Osteoblast (primary cell): ENCODE measurements at places on chromosomes 7 and 10.

GRCh38 chr10:14009371-14010100, 321.2 kb downstream of the FRMD4A start:
- peak; percentile 68 for DNase-seq

GRCh38 chr10:110577056-110577455, 9.6 kb downstream of the SMC3 start:
- DNase-seq, result peak; percentile 34

DNA sequence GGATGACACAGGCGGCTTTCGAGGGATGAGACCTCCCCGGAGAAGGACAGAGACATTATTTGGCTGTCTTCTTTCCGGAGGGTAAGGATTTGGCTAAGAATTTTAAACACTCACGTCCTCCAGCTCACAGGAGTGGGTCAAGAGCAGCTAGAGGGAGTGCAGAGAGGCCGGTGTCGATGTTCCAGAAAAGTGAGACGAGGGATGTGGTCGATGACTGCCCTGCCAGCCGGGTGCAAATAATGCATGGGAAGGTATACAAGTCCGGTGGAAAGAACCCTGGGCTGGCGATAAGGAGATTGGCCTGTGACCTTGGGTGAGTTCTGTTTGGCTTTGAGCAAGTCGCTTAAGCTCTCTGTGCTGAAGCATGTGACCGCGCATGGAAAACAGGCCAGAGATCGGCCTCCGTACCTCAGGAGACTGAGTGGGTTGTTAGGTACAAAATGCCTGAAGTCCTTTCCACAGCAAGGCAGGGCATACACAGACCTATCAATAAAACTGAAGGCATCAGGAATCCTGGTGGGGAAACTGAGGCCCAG, 149.1 kb downstream of the UBE2H start:
- no peak for DNase-seq

- no peak for DNase-seq
These were observed 450.9 kb upstream of the CNTNAP2 start for GRCh38 chr7:145665499-145666258.

- peak; percentile 38 for DNase-seq
These were observed 87.4 kb upstream of the RSU1 start for GRCh38 chr10:16904639-16905061.
